Thymus (tissue), 14 donors: ENCODE measurements at places on chromosomes 6 and 20. TPM values are rescaled to one million over a fixed set of nuclear protein-coding genes. Genes with fewer than 3 reads are reported as not detected.

DNA sequence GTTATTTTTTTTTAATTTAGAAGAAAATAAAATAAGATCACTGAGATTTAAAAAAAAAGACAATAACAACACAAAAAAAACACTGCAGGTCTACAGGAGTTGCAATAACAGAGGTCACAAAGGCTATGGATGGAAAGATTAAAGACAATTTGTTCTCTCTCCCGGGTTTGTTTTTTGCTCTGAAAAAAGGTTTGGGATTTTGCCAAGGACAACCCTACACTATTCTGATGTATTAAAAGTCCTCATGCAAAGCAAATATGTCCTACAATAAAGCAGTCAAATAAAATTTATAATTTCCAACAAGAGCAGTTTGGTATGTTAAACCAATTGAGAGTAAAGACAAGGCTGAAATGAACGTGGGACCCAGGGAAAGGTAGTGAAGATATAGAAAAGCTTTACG lies 55.6 kb downstream of the PTPRK start:
- H3K27me3 ChIP-seq, result no peaks in the 10 kb centered on the region
- no peaks in the 10 kb centered on the region for H3K4me1 ChIP-seq
- H3K4me3 ChIP-seq, result no peak overlapping the region
- no peaks in the 10 kb centered on the region for H3K36me3 ChIP-seq
- DNase-seq, result no peak

- no peak overlapping the region for H3K4me3 ChIP-seq
- no peaks in the 10 kb centered on the region for H3K4me1 ChIP-seq
- no peak overlapping the region for H3K27ac ChIP-seq
- no peaks in the 10 kb centered on the region for H3K27me3 ChIP-seq
- DNase-seq, result no peak
Observed at GRCh38 chr6:111928139-111928538, 54.9 kb upstream of the FYN start.

DNA sequence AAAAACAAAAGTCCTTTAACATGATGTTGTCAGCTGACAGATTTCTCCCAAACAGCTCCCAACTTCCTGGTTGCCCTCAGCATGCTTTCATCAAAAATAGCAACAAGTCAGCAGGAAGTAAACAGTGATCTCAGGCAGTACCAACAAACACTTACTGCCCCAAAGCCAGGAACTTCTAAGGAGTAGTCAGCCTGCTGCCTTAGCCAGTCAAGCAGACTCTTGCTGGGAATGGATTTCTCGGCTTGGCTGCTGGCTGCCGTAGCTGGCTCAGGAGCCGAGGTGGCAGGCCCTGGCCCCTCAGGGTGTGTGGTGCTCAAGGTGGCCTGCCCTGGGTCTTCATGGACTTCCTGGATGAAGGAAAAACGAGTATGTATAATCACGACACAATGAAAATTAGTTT lies 46.6 kb upstream of the EMILIN3 start:
- no peak for DNase-seq
- no peak overlapping the region for H3K4me3 ChIP-seq
- H3K36me3 ChIP-seq, result peaks cover 65% of the 10 kb centered on the region
- H3K27me3 ChIP-seq, result no peaks in the 10 kb centered on the region
- H3K4me1 ChIP-seq, result peaks cover 5% of the 10 kb centered on the region
- H3K27ac ChIP-seq, result no peak overlapping the region

GRCh38 chr20:45342855-45343531 lies 5.2 kb downstream of the SDC4 start:
- DNase-seq, result no peak
- peaks cover 9% of the 10 kb centered on the region for H3K27me3 ChIP-seq
- H3K4me1 ChIP-seq, result peaks cover 11% of the 10 kb centered on the region
- no peak overlapping the region for H3K27ac ChIP-seq

DNA sequence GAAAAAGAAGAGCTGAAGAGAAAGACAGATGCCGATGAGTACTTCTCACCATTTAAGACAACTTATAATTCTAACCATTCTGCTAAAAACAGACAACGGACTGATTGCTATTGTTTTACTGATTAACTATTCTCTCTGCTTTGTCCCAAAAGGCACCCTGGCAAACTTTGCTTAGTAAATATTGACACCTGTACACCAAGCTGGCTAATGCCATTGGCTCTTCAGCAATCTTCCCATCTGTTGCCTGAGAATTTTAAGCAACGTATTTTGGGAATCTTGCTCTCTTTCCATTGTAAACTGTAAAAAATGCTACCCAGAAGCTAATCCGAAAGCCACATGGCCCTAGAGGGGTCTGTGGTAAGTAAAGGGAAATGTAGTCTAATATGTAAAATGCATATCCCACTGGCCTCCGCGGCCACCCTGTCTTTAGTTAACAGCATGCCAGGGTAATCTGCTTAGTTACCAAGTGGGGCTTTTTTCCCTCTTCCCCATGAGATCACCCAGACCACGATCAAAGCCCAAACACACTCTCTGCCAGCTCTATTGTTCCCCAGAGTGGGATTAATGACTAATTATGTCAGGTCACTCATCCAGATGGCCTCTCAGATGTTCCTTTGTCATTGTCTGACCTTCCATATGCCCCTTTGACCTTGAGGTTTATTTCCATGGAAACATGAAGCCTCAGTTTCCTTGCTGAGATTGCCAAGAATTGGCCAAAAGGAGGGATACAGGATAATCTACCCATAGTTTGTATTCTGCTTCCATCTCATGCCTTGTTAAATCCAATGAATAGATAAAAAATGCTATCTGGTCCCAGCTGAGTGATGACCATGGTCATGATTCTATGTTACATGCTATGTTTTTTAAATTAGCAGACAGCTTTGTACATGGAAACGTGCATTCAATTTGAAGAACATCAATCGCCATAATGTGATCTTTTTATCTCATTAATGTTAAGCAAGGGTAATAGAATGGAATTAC lies 216.4 kb upstream of the MCHR2 start:
- DNase-seq, result no peak
- H3K4me3 ChIP-seq, result no peak overlapping the region
- no peak overlapping the region for H3K27ac ChIP-seq
- H3K4me1 ChIP-seq, result no peaks in the 10 kb centered on the region
- H3K27me3 ChIP-seq, result no peaks in the 10 kb centered on the region

- peaks cover 15% of the 10 kb centered on the region for H3K4me1 ChIP-seq
- H3K4me3 ChIP-seq, result no peak overlapping the region
- no peak overlapping the region for H3K27ac ChIP-seq
Observed at GRCh38 chr6:142700032-142700431, 244.9 kb downstream of the HIVEP2 start.

DNA sequence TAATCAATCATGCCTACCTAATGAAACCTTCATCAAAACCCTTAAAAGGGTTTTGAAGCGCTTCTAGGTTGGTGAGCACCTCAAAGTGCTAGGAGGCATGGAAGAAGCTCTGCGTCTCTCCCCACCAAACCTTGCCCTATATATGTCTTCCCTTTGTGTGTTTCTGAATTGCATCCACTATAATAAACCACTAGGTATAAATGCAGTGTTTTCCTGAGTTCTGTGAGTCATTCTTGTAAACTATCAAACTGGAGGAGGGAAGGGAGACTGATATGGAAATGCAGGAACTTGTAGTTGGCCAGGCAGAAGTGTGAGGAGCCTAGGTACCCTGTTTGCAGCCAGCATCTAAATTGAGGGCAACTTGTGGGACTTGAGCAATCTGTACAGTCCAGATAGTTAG lies 698.8 kb downstream of the DOK5 start:
- H3K4me1 ChIP-seq, result no peaks in the 10 kb centered on the region
- no peaks in the 10 kb centered on the region for H3K36me3 ChIP-seq

DNA sequence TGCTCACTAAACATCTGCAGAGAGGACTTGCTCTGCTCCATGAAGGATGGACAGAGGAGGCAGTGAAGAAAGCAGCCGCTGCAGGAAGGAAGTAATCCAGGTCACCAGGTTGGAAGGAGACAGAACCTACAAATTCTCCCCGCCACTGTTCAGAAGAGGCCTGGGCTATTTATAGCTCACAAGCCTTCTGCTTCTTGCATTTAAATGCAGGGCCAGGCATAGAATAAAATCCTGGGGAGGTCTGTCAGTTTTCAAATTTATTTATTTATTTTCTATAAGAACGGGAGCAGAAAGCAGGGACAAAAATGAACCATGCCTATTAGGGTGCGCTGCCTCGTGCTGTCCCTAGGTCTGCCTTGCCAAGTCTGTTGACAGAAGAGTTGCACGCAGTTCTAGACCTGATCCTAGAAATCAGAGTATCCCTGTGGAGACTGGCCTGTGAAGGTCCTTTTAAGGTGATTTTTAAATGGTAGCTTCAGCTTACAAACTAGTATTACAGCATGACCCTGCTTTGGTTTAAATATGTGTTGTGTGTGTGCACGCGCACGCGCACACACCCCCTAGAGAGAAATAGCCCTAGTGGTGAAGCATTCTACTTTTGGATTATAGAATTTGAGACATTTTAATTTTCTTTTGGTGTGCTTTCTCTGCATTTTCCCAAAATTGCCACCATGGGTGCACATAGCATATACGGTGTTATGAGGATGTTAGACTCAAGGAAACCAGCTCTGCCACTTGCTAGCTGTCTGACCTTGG lies 19.5 kb downstream of the RIMS4 start:
- no peak overlapping the region for H3K27ac ChIP-seq
- no peak for DNase-seq
- H3K4me1 ChIP-seq, result no peaks in the 10 kb centered on the region
- H3K4me3 ChIP-seq, result no peak overlapping the region

GRCh38 chr6:18259675-18260447 lies 4.5 kb downstream of the DEK start:
- no peak overlapping the region for H3K27ac ChIP-seq
- no peaks in the 10 kb centered on the region for H3K27me3 ChIP-seq
- H3K4me3 ChIP-seq, result no peak overlapping the region
- no peak for DNase-seq
- peaks cover 42% of the 10 kb centered on the region for H3K36me3 ChIP-seq

Gene EDEM2
- 18.4 TPM for polyA plus RNA-seq

DNA sequence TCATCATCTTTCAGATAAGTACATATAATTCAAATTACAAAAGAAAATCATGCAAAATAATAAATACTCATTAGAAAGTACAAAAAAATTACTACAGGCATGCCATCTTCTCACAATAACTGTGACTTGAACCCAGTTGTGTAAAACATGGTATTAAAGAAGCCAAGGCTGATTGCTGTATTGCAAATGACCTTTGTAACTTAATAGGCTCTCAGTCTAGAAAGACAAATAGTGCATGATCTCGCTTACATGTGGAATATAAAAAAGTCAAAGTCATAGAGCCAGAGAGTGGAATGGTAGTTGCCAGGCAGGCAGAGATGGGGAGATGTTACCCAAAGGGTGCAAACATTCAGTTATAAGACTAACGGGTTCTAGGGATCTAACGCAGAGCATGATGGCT lies 626.1 kb downstream of the COL12A1 start:
- H3K4me3 ChIP-seq, result no peak overlapping the region
- no peak for DNase-seq
- H3K4me1 ChIP-seq, result no peaks in the 10 kb centered on the region
- no peak overlapping the region for H3K27ac ChIP-seq
- H3K36me3 ChIP-seq, result no peaks in the 10 kb centered on the region
- H3K27me3 ChIP-seq, result no peaks in the 10 kb centered on the region

- H3K27ac ChIP-seq, result no peak overlapping the region
- H3K27me3 ChIP-seq, result no peaks in the 10 kb centered on the region
- no peaks in the 10 kb centered on the region for H3K36me3 ChIP-seq
- no peak for DNase-seq
Observed at GRCh38 chr6:31874084-31874670, 4.6 kb downstream of the SLC44A4 start.

GRCh38 chr6:167796192-167796981 lies 30.3 kb upstream of the AFDN start:
- no peak overlapping the region for H3K27ac ChIP-seq
- DNase-seq, result no peak
- no peaks in the 10 kb centered on the region for H3K4me1 ChIP-seq
- H3K36me3 ChIP-seq, result no peaks in the 10 kb centered on the region
- no peak overlapping the region for H3K4me3 ChIP-seq
- peaks cover 53% of the 10 kb centered on the region for H3K27me3 ChIP-seq

DNA sequence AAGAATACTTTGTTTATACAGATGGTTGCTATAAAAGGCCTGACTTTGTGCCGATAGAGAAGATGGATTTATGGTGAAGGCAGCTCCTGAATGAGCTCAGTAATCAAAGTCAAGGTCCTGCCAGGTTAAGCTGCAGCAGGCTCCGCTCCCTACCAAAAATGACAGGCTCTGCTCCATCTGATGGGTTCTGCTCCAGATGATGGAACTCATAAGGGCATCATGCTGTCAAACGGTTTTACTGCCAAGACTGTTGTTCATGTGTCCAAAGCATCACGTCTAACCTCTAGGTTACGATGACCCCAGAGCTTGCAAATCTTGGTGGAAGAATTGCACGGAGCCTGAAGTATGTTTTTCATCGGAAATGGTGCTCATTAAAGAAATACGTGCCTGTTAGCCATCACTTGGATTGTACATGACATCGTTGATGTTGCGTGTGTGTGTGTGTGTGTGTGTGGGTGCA lies 19.2 kb upstream of the PTGIS start:
- no peak overlapping the region for H3K4me3 ChIP-seq
- DNase-seq, result no peak
- peaks cover 9% of the 10 kb centered on the region for H3K27me3 ChIP-seq
- H3K4me1 ChIP-seq, result no peaks in the 10 kb centered on the region

GRCh38 chr6:44423306-44423705 lies 35.8 kb downstream of the CDC5L start:
- no peaks in the 10 kb centered on the region for H3K4me1 ChIP-seq
- no peak overlapping the region for H3K4me3 ChIP-seq
- H3K27me3 ChIP-seq, result no peaks in the 10 kb centered on the region
- no peak for DNase-seq

Gene C6orf52
- 1.1 TPM for polyA plus RNA-seq

DNA sequence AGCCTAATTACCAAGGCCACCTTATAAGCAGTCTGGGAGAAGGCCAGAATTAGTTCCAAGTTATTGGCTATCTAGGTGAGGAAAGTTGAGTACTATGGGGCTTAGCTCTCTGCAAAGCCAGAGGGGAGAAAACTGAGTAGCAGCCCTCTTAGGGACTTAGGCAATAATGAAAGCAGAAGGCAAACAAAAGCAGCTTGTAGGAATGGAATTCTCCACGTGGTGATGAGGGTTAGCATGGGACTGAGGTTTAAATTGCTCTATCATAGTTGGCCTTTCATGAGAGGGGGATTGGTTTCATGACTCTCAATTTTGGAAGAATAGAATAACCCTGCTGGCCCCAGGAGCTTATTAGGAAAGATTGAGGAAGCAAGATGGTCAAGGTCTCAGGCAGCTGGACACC lies 7.0 kb upstream of the UBE2J1 start:
- no peaks in the 10 kb centered on the region for H3K36me3 ChIP-seq
- H3K27ac ChIP-seq, result no peak overlapping the region
- peaks cover 15% of the 10 kb centered on the region for H3K4me1 ChIP-seq
- no peak overlapping the region for H3K4me3 ChIP-seq
- no peak for DNase-seq

Gene TMEM217
- polyA plus RNA-seq, result 4.0 TPM

DNA sequence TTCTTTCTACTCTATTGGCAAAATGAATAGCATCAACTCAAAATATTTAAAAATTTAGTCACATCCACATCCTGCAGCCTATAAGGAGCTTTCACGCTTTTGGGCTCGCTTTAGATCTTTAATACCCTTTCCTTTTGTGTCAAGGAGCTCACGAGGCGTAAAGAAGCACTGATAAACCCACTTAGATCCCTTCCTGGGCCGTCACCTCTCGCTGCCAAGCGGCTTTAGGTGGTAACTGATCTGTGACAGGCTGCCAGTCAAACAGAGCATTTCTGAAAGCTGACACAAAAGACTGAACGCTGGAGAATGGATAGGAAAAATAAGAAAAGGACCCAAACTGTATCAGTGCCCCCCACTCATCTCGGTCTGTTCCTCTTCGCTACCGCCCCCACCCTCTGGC lies 385.7 kb upstream of the MMS22L start:
- H3K27ac ChIP-seq, result no peak overlapping the region
- no peak overlapping the region for H3K4me3 ChIP-seq
- H3K27me3 ChIP-seq, result no peaks in the 10 kb centered on the region
- DNase-seq, result no peak
